KBM-7 (cell line): ENCODE measurements at places on chromosomes 13 and 19.

DNA sequence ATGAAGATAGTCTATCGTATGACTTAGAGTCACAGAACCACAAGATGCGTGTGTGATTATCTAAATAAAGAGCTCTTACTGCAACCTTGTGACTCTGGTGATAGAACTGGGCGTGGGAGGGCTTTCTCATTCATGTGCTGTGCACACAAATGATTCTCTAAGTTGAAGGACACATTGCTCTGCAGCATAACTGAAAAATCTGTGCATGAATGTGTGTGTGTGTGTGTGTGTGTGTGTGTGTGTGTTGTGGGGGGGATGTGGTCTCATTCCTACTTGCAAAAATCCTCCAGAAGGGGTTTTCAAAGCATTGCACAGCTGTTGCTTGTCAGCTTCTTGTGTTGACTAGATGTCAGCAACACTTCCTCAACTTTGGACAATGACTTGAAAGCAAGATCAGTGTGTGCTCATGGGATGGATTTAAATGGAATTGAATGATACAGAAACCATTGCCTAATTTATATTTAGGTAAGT lies 22.4 kb downstream of the LRCH1 start:
- DNase-seq = no peak

DNA sequence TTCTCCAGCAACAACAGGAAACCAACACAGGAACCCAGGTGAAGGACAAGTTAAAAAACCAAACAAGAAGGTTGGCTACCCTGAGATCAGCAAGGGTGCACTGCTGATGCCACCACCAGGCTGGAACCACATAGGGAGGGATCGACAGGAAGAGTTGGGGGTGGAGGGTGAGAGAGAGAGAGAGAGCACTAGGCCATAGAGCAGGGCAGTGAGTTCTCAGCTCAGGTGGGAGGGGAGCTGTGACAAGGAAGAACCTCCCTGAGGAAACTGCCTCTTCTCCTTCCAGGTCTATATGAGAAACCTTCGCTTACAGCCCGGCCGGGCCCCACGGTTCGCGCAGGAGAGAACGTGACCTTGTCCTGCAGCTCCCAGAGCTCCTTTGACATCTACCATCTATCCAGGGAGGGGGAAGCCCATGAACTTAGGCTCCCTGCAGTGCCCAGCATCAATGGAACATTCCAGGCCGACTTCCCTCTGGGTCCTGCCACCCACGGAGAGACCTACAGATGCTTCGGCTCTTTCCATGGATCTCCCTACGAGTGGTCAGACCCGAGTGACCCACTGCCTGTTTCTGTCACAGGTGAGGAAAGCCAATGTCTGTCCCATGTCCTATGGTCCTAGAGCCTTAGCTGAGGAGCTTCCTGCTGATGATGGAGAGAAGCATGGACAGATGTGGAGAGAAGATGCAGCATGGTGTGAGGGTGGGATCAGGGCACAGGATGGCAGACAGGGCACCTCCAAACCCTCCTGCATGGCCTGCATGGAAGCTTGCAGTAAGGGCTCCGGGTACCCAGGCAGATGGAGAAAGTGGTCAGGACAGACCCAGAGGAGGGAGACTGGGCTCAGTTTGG lies 2.5 kb downstream of the KIR2DL4 start:
- DNase-seq = no peak

- DNase-seq = no peak
Measured at GRCh38 chr13:103371271-103371670, 305.1 kb upstream of the SLC10A2 start.

GRCh38 chr19:32830231-32831014 lies 39.1 kb downstream of the SLC7A9 start:
- no peak for DNase-seq

- DNase-seq = no peak
Measured at GRCh38 chr13:26727633-26728032, 33.0 kb downstream of the GPR12 start.
